Stimulated activated CD4-positive, alpha-beta T cell treated with anti-CD3 and anti-CD28 coated beads, Interleukin-15, amount 100 ng/mL, for 24 hours (primary cell): ENCODE measurements at places on chromosomes 1 and 21.

GRCh38 chr1:243346468-243346867 is 90.6 kb downstream of the SDCCAG8 start:
- DNase-seq: no peak

DNA sequence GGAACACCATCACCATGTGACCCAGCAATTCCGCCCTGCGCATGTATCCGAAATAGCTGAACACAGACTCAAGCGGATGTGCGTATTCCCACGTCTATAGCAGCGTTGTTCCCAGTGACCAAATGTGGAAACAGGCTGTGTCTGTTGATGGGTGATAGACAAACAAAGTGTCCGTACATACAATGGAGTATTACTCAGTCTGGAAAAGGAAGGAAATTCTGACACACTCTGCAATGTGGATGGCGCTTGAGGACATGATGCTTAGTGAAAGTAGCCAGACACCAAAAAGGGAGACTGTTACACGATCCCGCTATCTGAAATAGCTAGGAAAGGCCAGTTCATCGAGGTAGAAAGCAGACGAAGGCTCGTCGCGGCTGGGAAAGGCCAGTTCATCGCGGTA is 25.8 kb downstream of the PDXK start:
- DNase-seq: no peak

- peak; percentile 31 for DNase-seq
Observed at GRCh38 chr21:44800103-44800502, 1.5 kb downstream of the UBE2G2 start.

GRCh38 chr1:3809680-3810079 is 13.4 kb upstream of the LRRC47 start:
- no peak for DNase-seq

GRCh38 chr1:245896258-245896657 is 610.8 kb downstream of the SMYD3 start:
- DNase-seq: no peak

GRCh38 chr1:206430031-206430983 is 40.0 kb upstream of the IKBKE start:
- no peak for DNase-seq

DNA sequence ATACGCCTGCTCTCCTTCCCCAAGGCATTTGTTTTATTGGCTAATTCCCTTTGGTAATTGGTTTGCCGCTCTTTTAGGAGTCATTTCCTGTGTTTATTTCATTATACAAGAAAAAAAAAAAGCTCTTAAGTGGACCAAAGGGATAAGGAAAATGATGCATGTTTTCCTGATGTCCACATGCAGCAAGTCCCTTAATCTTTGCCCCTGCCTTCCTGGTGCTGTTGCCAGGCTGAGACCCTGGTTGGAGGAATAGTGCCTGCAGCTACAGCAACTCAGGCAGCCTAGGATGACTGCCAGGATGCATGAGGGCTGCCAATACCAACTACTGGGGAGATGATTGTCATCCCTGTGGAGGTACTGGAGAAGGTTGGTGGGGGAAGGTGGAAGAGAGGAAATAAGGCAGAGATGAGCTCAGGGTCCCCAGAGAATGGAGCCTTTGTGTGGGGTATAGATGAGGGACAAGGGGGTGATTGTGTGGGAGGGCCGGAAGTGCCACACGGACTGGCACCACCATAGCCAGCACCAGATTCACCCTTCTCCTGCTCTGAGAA is 6.1 kb upstream of the GATAD2B start:
- DNase-seq: no peak

DNA sequence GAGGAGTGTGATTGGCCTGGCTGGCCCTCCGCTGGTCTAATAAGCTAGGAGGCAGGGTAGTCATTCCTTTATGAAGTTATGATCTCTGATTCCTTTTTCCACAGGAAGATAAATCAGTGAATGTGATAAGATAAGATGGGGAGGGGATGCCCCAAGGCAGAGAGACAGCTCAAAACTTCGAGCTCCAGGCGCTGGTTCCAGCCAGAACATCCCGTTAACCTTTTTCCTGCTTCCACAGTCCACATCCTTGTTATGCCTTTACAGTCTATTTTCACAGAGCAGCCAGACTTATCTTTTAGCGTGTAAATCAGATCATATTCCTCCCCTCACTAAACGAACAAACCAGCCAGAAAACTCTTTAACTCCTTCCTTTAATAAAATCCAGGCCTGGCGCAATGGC is 38.5 kb upstream of the BMP8B start:
- no peak for DNase-seq

GRCh38 chr1:63936276-63936675 is 162.5 kb downstream of the ROR1 start:
- DNase-seq: no peak

GRCh38 chr1:180899262-180899661 is 13.4 kb upstream of the KIAA1614 start:
- no peak for DNase-seq

DNA sequence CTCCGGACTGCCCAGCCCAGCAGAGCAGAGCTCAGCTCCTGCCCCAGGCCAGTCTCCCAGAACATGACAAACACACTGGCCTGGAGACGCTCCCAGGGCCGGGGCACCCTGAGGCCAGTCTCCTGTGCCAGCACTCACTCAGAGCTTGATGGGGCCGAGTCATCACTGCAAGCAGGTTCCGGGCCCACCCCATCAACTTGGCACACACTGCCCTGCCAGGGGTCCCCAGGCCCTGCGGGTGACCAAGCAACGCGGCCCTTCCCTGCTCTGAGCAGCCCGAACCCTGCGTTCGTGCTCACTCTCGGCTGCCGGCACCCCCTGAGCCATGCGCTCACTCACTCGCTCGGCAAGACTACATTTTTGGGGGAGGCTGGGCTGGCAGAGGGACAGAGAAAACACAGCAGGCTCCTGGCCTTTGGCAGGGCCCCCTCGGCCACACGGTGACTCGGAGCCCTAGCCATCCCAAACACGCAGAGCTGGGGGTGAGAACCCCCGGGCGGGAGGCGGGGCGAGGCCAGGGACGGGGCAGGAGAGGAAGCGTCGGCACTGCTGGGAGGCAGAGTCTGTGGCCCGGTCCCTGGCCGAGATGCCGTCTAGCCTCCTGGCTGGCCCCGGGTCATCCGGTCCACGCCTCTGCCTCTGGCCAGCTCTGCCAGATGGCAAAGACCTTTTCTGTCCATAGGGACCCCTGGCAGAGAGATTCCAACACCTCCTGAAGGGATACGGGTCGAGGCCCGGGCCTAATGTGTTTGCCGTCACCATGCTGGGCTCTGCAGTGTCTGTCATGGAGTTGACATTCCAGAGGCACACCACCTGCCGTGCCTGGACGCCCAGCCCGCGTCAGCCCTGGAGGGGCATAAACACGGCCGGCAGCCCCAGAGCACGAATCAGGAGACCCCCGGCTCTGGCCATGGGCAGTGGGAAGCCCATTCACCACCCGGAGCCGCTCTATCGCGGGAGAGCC is 68.0 kb downstream of the MEGF6 start:
- no peak for DNase-seq

GRCh38 chr1:55466373-55466772 is 251.2 kb upstream of the USP24 start:
- no peak for DNase-seq

- no peak for DNase-seq
Observed at GRCh38 chr1:94851571-94851970, 31.4 kb downstream of the SLC44A3 start.

- DNase-seq: no peak
Observed at GRCh38 chr1:214321705-214322453, 40.9 kb downstream of the SMYD2 start.

DNA sequence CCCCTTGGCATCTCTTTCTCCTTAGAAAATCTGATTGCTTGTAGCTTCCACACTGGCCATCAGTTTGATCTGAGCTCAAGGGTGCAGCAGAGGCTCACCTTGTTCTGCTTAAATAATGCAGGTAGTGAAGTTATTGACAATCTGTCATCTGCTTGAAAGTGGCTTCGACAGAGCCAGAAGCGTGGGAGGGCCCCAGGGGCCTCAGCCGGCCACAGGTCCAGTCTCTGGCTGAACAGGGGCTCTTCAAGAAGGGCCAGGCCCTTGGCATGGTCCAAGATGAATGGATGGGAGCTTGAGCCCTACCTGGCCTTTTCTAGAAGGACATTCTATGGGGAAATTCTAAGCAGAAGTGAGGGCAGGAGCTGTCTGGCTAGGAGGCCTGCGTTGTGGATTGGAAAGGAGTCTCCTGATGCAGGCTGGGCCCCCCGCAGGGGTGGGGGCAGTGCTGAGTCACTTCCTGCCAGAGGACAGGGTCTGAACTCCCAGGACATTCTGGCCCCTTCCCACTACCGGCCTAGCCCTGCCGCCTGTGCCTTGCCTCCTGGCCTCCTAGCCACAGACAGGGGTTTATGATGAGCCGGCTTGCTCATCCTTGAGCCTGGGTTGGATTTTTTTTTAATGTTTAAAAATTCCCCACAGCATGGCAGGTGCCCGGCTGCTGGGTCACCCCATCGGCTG is 162.3 kb upstream of the VAMP3 start:
- DNase-seq: no peak

DNA sequence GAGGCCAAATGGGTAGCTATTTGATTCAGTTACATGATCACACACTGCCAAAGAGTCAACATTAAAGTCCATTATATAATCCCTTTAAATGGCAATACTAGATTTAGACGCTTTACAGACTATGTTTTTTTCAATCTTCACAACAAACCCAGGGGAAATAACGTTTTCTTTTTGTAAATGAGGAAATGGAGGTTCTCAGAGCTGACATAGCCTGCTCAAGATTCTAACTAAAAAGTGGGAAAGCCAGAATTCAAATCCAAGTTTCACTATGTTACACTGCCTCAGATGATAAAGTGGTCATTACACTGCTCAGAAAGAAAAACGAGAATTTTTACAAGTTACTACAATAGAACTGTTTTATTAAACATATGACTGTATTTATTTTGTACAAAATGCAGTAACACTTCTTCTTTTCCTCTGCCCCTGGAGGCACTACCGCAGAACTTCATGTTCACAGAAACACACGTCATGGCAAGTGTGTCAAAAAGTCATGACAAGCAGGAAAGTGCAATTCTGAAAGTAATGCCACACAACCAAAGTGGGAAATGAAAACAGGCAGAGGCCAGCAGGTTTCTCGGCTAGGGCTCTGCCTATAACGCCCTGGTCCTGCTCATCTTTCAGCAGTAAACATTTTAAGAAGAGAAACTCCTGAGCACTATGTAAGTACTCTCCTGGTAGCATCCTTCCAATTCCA is 19.0 kb downstream of the THEMIS2 start:
- DNase-seq: peak; percentile 58

DNA sequence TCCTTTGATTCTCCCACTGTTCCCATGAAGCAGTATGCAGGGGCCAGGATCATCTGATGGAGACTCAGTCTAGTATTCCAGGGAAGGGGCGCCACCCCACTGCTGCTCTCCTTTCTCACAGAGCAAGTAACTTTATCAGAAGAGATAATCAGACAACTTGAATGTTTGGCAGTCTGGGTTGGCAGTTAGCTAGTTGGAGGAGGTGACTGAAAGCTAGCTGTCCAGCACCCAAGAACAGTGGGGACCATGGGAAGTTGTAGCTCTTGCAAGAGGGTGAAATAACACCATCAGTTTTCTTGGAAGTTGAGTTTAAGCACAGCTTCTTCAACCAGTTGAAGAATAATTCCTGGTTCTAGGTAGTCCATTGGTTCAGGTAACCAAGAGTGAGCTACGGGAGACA is 22.2 kb upstream of the AGL start:
- no peak for DNase-seq

GRCh38 chr1:243645281-243645680 is 204.8 kb downstream of the AKT3 start:
- DNase-seq: no peak

DNA sequence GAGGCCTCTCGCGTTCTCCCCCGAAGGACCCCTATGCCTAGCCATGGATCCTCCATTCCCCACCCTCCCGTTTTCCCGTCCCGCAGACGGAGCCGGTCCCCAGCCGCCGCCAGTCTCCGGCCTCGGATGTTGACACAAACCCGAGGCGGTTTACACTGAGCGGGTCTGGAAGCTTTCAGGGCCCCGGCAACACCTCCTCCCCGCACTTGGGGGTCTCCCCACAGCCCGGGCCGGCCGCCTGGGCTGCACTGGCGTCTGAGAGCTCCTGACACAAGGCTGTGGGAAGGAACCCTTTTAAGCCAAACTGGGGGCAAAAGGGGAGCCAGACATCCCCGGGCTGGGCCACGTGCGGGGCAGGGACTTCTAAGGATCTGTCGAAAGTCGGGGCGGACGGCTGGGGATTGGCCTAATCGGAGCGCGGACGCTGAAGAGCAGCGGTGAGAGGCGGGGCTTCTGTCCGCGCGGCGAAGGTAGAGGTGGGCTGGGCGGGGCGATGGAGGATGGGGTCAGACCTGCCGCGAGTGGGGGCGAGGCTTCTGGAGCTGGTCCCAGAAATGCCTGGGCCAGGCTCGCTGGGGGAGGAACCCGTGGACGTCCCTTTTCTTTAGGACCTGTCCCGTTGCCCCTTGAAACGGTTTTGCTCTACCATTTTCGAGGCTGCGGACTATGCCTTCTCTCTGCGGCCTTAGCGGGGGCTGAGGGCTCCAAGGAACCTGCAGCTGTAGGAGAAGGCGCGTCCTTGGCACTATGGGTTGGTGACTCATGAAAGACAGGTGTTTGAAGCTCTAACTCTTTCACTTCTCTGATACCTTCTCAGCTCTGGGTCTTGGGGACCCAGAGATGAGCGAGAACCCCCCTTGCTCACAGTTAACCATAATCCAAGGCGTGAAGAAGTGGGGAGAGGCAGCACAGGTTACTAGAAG is 1.2 kb upstream of the HPCAL4 start:
- DNase-seq: peak; percentile 18

GRCh38 chr1:197355248-197355995 is 87.4 kb downstream of the CRB1 start:
- no peak for DNase-seq

DNA sequence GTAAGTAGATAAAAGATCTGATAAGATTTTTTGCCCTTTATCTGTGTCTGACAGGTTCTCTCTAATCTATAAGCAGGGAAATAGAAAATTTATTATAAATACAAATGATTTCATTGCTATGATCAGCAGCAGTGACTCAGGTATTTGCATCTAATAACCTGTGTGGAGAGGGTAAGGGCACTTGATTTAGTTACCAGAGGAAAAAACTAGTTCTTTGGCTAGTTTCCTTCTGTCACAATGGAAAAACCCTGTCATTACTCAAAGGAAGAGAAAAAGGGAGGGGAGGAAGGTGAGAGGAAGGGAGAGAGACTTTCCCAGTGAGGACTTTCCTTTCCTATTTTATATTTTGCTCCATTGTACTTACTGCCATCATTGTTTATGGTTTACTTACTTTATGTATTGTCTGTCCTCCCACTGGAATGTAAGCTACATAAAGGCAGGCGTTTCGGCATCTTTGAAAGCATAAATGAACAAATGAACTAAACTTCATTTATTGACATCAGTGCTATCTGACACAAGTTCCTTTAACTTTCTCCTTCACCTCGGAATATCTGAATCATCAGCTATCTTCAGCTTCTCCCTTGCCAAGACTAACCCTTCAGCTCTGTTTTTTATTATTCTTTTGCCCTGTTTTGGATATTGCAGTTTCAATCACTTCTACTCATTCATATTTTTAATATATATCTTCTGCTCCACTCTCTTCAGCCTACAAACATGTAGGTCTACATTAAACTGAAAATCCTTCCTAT is 34.9 kb downstream of the WDR3 start:
- DNase-seq: no peak

GRCh38 chr1:97565886-97566285 is 354.9 kb downstream of the DPYD start:
- no peak for DNase-seq

GRCh38 chr1:221704306-221704705 is 37.6 kb downstream of the DUSP10 start:
- DNase-seq: no peak
